NCI-H2029 (cell line): ENCODE measurements at places on chromosomes 12 and 14.

- no peak for DNase-seq
Observed at GRCh38 chr12:117063162-117063911, 35.9 kb downstream of the TESC start.

DNA sequence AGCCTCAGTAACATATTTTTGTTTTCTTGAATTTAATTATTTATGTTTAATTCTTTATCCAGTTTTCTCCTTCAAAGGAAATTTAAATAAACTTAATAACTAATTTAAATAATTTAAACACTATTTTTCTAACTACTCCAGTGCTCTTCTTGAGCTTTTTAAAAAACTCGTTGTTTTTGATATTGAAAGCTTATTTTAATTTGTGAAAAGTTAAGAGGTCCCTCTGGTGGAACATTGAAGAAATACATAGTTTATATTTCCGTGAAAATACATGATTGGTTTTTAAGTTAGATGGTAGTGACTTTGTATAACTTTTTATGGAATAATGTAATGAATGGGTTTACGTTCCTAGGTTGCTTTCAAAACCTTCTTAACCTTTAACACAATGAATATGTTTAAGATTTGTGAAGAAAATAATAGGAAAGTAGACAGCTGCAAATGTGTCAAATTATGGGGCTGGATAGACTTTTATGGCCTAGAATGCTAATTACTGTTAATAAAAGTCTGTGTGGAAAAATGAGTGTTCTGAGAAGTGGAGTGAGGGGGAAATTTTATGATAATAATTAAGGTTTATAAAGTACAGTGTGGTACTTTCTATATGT lies 45.9 kb upstream of the MSRB3 start:
- no peak for DNase-seq

DNA sequence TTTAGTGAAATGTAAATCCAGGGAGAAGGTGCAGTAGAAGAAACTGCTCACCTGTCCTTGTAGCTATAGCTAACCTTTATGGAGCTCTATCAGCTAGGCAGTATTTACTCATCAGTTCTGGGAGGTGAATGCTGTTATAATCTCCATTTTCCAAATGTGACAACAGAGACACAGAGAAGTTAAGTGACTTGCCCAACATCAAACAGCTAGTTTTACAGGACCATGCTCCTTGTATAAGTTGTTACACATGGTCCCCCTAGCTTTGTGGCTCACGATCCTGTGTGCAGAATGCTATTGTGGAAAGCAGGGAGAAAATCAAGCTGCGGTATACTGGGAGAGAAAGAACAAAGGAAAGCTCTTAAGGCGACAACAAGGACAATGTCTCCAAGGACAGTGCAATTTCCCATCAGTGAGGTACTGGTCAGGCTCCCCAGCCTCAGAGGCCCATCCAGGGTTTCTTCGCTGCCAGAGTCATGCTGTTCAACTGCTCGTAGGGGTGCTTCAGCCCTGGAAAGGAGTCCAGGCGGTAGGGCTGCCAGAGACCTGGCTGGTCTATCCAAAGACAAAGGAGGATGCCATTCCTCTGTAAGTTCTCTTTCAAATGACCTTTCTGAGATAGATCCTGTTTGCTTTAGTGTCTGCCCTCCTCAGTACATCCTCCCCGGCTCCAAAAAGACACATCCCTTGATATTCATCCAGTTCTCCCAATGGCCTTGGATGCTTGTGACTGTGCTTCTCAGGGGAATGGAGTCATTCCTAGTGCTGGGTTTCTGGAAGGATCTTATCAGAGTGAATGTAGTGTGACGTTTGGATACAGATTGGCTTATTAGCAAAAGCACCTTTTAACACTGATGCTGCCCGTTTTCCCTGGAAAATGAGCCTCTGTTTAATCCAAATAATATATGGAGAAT lies 95.5 kb downstream of the ARF6 start:
- DNase-seq = no peak

GRCh38 chr14:75709207-75709812 lies 48.3 kb downstream of the TTLL5 start:
- peak; percentile 13 for DNase-seq

DNA sequence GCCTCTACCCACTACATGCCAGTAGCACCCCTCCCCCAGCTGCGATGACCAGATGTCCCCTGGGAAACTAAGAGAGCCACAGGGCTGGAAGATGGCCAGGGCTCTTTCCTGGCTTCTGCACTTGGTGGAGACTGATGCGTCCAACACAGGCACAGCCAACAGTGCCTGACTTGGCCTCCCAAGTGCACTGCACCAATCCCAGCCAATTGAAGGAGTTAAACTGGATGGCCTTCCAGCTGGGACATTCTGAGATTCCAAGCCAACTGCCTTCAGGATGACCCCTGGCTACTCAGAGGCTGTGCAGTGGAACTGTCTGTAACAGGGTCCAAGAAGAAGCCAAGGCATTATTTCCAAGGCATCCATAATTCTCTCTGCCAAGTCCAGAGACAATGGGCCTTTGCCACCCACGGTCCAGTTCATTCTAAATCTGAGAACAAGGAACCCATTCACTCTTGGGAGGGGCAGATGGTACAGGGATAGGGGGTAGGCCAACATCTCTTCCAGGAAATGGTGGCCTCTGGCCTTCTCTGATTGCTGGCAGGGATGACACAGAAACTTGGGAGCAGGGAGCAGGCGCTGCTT lies 35.2 kb downstream of the PRIMA1 start:
- no peak for DNase-seq

DNA sequence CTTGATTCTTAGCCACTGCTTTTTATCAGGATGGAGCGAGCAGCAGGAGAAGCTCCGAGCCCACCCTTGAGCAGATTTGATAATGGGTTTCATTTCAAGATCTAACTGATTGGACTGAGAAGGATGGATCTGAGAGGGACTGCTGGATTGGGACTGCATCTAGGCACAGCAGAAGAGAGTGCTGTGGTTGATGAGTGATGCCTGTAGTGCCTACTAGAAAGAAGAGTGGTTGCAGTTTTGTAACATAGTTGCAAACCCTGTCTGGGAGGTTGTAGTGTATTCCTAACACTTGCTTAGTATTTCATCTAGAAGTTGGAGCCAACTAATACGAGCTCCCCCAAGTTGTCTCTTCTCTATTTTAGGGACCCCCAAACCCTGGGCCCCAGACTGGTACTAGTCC lies 88.7 kb downstream of the ASCL1 start:
- DNase-seq = no peak

- no peak for DNase-seq
Observed at GRCh38 chr12:9365296-9365695, 157.1 kb upstream of the PZP start.

DNA sequence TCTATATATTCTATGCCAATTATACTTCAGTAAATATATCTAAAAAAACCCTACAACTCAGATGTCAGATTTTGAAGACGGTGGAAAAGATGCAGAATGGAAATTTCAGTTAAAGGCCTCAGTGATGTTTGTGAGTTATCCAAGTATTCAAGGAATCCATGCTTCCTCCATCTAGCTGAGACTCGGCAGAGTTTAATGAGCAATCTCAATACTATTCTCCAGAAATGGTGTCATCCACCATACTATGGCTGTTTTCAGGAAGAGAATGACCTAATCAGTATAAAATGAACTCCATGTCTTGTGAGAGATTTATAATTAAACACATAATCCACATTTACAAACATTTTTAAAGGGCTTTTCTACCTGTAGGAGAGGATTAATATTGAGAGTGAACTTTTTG lies 66.0 kb downstream of the KLHL28 start:
- DNase-seq = no peak

DNA sequence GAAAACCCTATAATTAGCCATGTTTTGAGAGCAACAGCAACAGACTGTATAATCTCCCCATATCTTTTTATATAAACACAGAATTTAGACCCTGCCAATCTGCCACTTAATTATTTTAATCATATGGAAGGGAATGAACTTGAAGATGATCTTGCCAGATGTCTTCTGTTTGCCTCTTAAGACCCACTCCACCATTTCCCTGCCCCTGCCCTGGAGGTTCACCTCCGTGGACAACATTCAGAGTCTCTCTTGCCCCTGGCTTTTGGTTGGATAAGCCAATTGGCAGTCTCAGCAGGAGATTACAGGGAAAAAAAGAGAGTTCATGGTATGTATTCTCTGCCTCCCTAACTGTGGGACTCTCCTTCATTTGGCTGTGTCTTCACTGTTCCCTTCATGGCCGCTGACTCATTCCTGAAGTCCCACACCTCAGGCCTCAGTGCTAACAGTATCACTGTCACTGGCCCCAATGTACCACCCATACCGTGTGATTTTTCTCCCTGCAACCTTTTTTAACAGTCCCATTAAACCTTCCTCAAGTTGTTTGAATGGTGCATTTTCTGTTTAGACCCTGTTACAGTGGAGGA lies 184.8 kb downstream of the PIK3C2G start:
- DNase-seq = no peak
